Activated CD8-positive, alpha-beta memory T cell treated with anti-CD3 and anti-CD28 coated beads for 24 hours (primary cell): ENCODE measurements at places on chromosomes 1 and 21.

- DNase-seq = no peak
Measured at GRCh38 chr1:243745356-243745755, 104.7 kb downstream of the AKT3 start.

DNA sequence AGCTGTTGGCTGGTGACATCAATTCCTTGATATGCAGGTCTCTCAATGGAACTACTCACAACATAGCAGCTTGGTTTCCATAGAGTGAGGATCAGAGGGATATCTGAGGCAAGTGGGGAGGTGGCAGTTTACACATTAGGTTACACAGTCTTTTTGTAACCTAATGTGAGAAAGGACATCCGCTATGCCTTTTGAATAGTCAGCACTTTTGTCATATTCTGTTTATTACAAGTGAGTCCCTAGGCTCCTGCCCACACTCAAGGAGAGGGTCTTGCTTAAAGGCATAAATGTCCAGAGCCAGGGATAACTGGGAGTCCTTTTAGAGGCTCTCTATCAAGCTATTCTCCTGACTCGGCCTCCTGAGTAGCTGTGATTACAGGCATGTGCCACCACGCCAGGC, 104.2 kb downstream of the KCNK1 start:
- no peak for DNase-seq

GRCh38 chr1:90322186-90322585, 327.3 kb downstream of the ZNF326 start:
- no peak for DNase-seq

DNA sequence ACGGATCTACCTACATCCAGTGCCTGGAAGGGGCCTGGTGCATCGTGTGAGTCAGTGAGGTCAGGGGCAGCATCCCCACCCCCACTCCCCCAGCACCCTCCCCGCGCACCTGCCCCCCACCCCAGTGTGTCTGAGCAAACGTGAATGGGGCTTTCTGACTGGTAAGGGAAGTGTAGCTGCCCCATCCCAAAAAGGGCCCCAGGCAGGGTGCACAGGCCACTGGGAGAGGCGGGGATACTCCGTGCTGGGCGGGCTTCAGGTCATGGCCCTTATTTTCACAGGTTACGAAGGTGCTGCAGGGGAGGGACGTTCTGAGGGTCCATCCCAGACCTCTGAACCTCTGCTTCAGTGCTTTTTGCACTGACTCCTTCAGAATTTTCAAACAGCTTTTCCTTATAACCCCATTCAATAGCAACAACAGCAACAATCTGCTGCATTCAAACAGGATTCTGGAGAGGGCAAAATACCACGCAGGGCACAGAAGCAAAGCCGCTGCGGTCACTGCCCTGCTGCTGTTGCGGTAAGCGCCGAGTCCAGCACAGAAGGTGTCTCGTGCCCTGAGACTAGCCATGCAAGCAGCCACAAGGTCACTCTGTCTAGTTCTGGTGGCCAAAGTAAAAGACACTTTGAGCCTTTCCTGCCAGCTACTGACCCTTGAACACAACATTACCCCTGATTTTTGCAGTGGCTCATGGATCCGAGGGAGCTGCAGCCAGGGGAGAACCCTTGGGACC, 10.3 kb downstream of the TTC34 start:
- DNase-seq = no peak

GRCh38 chr1:62362061-62362917, 43.1 kb upstream of the KANK4 start:
- DNase-seq = no peak

- no peak for DNase-seq
Measured at GRCh38 chr1:160864173-160864572, 1.5 kb upstream of the CD244 start.

DNA sequence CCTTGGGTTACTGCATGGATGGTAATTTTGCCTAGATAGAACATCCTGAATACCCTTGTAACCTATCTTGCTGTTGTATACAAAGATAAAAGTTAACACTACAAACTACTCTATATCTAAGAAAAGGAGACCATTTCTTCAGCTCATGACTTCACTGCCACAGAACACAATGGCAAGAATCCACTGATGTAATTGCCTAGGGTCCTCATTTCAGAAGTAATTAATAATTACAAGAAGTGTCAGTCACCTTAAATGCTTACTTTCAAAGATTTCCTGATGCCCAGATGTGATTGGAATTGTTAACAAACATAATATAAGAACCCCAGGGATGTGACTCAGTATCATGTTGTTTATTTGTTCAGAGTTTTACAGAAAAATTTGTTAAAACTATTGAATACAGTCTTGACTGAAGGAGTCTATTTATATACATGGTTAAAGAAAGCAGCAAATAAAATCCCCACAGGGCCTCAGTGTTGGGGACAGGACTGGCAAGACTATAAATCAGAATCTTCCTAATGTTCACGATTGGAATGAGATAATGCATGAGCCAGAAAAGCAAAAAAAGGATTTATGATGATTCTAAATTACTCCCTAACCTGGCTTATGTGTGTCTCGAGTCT, 83.9 kb downstream of the CRB1 start:
- DNase-seq = no peak

- DNase-seq = no peak
Measured at GRCh38 chr1:67273591-67273990, 34.1 kb upstream of the IL12RB2 start.

- DNase-seq = no peak
Measured at GRCh38 chr1:182888736-182889531, 49.8 kb downstream of the DHX9 start.

DNA sequence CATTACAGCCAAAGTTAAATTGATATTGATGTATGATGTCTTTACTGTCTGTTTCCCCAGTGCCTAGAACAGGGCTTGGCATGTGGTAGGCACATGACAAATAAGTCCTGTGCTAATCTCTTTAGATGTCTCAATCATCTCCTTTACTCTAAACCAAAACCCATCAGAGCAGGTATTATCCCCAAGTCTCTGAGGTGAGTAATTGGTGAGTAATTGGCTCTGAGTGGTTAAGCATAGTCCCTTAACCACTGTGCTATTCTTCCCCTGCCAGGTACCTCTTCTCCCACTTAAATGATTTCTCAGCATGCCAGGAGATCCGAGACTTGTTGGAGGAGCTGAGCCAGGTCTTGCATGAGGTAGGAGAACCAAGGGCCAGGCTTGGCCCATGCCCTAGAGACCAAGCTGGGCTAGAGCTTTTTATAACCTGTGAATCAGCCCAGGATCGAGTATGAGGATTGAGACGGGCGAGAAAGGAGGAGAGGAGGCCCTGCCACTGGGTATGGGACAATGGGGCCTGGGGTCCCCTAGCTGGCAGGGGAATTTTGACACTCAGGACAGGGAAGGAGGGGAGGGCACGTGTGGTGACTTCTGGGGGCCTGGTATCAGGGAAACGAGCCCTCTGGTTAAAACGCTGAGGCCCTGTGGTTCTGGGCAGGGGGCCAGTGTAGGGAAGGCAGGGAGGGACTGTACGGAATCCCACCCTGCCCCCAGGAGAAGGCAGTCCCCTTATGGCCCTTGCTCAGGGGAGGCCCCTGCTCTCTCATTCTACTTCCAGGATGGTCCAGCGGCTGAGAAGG, 4.5 kb downstream of the CNKSR1 start:
- DNase-seq = no peak

GRCh38 chr1:166730299-166730888, 108.9 kb upstream of the POGK start:
- no peak for DNase-seq

DNA sequence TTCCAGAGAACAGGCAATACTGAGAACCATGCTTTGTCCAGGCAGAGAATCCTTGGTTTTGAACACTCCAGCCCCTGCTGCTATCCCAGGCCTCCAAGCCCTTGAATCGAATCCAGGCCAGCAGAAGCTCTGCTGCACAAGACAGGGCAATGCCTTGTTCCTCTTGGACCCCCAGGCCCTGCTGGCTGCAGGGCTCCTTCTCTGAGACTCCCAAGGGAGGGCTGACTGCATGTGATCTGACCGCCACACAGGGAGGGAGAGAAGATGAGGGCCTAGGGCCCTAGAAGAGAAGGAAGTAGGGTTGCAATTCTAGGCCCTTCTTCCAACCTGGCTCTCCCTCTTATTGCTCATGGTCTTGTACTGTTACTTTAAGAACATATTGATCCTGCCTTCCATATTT, 160.6 kb upstream of the EDN2 start:
- no peak for DNase-seq

DNA sequence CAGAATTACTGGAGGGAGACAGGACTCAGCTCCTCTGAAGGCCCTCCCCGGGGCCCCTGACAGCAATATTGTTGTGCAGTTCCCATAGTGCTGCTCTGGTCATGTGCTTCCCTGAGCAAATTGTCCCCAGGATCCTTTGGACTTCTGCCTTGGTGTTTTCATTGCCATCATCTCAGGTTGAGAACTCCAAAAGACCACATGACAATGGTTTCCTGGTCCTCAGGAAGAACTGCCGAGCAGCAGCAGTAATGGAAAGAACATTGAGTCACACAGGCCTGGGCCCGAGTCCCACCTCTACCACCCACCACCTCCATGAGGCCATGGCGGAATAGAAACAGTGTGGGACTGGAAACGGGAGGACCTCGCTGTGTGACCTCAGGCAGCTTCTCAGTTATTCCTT, 6.3 kb upstream of the CTTNBP2NL start:
- no peak for DNase-seq

GRCh38 chr1:170685166-170685565, 21.2 kb downstream of the PRRX1 start:
- no peak for DNase-seq
